RKO (cell line): ENCODE measurements at places on chromosomes 2 and 18.

DNA sequence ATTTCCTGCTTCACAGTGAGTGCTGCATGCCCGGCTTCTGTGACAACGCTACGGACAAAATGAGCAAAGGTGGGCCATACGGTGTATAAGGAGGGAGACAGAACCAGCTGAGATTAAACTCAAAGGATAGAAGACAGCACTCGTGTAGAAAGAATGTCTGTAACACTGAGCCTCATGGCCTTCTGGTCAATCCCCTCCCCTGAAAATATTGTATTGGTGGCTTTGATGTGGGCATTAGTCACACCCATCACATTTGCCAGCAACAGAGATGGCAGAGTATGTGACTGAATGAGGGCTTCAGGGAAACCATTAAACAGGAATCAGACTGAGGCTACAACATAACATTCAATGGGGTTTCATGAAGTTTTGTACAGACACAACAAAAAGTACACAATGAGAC is 287.8 kb upstream of the CCDC68 start:
- no peak for DNase-seq

DNA sequence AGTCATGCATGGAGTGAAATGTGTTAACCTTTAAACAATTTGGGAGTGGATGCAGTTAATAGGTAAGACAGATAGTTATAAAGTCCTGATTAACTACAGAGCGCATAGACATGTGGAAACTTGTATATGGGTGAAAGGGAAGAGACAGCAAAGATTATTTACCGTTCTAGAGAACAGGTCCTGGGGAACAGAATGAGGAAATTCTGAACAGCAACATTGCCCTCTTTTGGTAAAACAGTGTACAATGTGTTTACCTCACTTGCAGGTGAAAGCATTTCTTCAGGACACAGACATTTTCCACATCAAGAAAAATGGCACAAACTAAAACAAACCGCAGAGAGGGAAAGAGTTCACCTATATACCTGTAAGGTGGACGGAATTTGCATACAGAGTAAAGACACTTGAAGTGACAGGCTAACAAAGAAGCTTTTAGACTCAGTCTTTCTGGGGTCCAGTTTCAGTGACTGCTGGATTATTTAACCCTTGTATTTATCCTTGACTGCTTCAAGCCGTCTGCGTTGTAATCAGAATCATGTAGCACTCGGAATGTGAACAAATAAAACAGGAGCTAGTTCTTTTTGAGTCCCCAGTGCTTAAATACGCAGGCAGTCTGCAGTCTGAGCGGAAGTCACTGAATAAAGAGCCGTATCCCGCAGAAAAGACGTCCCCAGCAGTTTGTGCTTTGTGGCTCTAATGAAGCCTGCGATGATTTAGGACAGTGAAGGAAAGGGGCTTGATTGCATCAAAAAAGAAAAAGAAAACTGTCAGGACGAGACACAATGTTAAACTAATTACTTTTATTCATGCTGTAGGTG is 364.8 kb upstream of the GALNT5 start:
- DNase-seq = peak; percentile 29

DNA sequence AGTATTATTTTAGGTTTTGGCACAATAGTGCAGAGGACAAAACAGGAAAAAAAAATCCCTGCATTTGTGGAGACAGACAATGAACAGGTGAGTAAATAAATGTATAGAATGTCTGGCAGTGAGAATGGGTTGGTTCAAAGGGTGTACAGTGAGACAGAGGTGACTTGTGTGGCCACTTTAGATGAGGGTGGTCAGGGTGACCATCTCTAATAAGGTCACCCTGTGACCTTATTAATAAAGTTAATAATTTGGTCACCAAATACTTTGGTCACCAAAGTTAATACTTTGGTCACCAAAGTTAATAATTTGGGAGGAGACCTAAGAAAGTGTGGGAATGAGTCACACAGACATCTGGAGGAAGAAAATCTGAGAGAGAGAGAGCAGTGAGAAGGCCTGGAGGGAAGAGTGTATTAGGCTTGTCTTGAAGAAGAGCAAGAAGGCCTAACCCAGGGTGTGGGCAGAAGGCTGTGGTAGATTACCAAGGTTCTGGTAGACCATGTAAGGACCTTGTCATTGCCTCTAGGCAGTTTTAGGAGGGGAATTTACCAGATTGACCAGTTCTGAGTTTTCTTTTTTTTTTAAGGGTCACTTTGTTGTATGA is 1368.4 kb upstream of the CELF4 start:
- no peak for DNase-seq

DNA sequence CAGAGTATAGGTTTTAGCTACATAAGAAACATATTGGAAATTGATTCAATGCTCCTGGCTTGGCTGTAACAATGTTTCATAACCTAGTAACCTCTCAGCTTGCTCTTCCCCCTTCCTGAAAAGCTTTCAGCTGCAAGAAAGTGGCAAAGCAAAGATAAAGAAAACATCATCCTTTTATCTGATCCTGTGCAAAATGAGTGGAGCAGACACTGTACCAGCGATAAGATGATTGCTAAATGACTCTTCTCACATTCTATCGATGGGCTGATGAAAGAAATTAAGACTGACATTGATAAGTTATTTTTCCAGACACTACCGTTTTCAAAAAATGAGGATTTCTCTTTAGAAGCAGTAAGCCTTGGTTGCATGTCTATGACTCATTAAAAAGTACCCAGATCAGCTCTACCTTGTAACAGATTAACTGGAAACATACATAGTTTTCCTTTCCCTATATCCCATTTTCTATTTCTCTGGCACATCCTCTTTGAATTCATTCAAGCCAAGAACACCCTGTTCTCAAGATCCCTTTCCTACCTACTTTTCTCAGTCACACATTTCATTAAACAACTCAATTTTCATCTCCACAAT is 87.1 kb upstream of the LYPD1 start:
- no peak for DNase-seq

DNA sequence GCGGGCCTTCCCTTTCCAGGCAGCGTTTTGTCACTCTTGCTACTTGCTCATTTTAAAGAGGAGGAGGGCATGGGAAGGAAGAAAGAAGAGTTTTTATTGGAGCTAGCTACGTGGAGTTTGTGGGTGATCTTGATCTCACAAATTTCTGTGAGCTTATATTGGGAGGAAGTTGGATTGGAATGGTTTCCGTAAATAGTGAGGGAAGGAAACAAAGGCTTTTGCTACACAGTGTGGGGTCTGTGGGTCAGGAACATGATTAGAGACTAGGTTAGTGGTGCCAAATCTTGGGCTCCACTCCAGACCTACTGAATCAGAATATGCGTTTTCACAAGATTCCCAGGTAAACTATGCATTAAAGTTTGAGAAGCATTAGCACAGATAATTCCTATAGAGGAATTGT is 8.1 kb downstream of the RALB start:
- no peak for DNase-seq

- no peak for DNase-seq
These were observed 323.2 kb upstream of the MEX3C start for GRCh38 chr18:51520676-51521180.
